ENCODE measurements at places on chromosomes 7 and 10.

GRCh38 chr7:80703272-80703671, 64.8 kb downstream of the CD36 start:
- no peak for DNase-seq

DNA sequence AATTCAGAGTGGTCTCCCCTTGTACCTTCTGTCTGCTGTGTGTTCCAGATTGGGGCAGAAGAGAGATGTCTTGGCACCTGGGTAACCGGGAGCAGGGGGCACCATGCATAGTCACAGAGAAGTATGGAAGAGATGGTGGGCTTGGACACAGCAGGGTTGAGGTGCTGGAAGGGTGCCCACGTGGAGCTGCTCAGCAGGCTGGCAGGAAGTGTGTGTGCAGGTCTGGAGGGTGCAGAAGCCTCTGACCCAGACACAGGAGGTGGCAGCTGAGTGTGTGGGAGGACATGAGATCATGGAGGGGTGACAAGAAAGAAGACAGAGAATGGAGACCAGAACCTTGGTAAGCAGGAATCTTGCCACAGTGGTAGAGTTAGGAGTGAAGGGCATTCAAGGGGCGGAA, 42.3 kb upstream of the DUSP5 start:
- no peak for DNase-seq

GRCh38 chr10:30987463-30987862, 44.2 kb downstream of the ZNF438 start:
- no peak for DNase-seq

DNA sequence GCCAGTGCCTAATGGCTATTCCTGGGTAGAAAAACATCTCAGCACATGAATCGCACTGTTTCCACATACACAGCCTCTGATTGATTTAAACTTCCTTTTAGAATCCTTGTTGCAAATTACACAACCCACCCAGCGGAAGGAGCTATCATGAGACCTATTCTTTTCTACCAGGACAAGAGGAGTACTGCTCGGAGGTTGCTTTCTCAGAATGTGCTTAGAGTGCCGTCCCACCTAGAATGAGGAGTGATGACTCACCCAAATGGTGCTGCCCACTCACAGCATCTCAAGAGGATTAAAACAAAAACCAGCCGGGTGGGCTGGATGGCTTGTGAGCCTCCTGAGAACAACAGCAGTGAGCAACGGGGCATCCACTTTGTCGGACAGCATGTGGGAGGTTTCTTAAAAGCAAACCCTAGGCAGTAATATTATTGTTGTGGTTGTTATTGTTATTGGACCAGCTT, 128.9 kb downstream of the DGKI start:
- DNase-seq: no peak

GRCh38 chr10:97781618-97782331, 10.0 kb upstream of the SFRP5 start:
- DNase-seq: no peak

GRCh38 chr7:155839461-155839860, 27.2 kb upstream of the SHH start:
- DNase-seq: no peak

DNA sequence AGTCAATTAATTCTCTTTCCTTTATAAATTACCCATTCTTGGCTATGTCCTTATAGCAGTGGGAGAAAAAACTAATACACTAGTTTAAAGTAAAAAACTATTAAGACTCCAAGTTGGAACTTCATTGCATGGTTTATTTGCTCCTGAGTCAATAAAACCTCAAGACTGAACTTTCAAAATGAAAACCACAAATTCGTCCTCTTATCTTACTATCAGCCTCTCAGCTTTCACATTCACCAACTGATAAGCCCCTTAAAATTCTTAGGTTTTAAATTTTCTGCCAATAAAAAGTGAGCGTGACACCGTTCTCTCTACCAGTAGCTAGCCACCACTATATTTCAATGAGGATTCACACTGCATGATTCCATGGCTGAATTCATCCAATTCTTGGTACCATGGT, 346.4 kb upstream of the NPSR1 start:
- DNase-seq: no peak

DNA sequence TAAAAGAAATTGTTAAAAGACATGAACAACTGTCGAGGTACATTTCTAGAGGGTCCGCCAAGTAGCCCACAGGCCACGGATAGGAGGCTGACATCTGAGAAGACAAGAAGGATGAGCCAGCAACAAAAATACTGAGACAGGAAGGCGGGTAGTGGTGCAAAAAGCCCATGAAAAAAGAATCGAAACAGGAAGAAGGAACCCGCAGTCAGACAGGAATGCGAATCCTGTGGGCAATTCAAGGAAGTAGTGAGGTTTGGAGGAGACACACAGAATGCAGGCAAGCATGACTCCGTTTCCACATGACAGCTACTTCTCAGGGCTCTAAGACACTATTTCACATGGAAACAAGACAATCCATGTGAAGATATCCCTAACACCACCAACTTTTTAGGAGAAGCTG, 125.2 kb downstream of the DOCK4 start:
- peak; percentile 52 for DNase-seq

GRCh38 chr10:42543840-42544372, 94.5 kb downstream of the ZNF33B start:
- DNase-seq: no peak

GRCh38 chr10:42932735-42933447, 144.0 kb upstream of the RET start:
- peak; percentile 49 for DNase-seq

GRCh38 chr10:7797582-7797981, 9.6 kb downstream of the ATP5F1C start:
- DNase-seq: no peak

- DNase-seq: no peak
These were observed 31.6 kb downstream of the ELAPOR2 start for GRCh38 chr7:87027900-87028299.

DNA sequence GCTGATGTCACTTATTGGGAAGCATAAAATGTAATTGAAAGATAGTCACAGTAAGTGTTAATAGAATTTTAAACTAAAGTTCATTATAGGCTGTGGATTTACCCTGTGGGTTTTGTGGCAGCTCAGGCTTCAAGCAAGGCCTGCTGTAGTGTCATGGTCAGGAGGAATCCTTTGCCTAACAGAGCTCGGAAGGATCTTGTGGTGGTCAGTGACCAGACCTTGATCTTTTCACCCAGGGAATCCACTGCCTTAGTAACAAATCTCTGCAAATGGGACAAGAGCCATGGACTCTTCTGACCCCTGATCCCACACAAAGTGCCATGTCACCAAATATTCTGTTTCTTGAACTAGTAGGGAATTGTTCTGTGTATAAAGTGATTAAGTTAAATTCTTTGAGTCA, 20.6 kb upstream of the HDAC9 start:
- no peak for DNase-seq

DNA sequence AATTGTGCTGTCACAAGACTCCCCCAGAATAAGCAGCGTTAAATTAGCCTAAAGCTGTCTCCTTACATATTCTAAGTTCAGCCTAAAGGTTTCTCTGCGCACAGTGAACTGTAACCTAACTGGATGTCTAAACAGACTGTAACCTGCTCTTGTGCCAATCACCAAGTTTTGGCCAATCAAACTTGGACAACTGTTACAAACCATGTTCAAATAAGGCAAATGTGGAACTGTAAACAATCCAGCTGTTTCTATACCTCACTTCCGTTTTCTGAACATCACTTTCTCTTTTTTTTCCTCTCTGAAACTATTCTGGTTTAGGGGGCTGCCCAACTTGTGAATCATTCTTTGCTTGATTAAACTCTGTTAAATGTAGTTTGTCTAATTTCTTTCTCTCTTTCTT, 252.2 kb upstream of the HABP2 start:
- DNase-seq: peak; percentile 8

GRCh38 chr7:16599860-16600259, 45.7 kb downstream of the ANKMY2 start:
- DNase-seq: no peak

DNA sequence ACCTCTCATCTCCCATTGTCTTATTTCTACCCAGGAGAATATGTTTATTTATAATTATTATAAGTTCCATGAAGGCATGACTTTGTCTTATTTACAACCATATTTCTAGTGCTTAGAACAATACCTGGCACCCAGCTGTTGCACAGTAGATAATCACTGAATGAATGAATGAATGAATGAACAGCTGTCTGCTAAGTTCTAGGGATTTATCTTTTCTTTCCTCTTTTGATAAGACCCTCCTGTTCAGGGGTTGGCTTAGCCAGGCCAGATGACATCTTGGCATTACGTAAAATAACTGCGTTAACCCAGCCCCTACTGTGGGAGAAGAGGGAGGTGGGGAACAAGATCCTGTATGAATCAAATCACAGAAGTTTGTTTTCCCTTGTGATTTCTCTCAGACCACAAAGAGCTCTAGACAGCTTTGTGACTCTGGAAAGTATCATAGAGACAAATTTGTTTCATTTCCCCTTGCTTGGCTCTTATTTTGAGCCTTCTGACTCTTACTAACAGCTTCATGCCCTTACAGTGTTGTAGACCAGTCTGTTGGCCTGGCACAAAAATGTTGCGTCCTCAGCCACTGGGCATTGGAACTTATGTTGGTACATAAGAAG, 8.4 kb downstream of the ZNF862 start:
- DNase-seq: no peak

GRCh38 chr10:29324220-29324841, 35.5 kb downstream of the LYZL1 start:
- no peak for DNase-seq

DNA sequence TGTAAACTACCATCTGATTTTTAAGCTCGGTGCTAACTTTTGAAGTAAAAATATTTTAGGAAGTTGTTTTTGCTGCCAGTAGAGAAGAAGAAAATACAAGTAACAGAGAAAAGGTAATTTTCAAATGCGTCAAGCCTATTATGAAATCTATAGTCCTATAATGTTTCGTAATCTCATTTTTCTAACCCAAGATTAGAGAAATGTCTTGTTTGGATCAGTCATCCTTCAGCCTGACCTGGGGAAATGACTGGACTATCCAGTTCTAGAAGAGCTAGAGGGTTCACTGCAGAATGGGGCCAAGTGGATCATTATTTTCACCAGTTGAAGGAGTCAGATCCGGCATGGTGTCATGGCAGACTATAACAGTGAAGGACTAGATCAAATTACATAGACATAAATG, 62.7 kb upstream of the FGL2 start:
- DNase-seq: no peak

DNA sequence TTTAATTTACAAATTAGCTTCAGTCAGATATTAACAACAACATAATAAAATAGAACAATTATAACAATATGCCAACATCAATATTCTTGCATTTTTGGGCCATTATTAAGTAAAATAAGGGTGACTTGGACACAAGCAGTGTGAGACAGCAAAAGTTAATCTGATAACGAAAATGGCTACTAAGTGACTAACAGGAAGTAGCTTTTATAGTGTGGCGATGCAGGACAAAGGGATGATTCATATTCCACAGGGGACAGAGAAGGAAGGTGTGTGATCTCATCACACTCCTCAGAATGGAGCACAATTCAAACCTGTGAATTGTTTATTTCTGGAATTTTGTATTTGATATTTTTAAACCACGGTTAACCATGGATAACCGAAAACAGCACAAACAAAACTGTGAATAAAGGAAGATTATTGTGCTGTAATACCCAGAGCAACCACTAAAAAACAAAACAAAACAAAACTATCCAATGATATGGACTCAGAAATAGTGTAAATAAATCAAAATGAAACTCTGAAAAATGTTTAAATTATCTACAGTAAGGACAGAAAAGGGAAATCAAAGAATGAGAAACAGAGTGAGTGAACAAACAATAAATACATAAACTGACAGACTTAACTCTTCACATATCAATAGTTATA, 66.9 kb upstream of the TFEC start:
- DNase-seq: no peak

DNA sequence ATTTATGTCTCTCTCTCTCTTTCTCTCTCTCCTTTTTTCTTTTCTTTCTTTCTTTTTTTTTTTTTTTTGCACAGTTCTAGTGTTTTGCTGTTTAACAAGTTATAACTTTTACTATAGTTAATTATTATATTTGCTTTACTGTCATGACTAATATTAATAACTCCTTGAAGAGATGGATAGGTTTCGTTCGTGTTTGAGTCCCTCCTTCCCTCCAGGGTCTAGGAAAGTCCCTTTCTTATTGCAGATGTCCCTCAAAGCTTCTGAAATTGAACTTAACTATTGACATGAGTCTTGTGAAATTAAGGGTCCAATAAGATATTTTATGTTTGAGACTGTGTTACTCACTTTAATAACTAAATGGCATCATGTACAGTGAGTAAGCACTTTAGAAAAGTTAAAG, 131.4 kb downstream of the PLXDC2 start:
- no peak for DNase-seq

DNA sequence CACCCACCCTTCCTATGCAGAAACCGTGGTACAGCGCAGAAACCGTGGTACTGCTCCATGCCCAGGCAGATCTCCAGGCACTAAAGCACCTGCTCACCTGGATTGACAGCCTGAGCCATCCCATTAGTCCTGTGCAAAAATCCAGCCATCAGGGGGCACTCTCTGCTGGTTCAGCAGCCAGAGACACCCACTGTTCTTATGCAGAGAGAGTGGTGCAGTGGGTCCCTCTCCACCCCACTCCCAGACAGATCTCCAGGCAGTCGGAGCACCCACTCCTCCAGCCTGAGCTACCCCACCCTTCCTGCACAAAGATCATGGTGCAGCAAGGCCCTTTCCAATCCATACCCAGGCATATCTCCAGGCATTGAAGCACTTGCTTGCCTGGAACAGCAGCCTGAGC, 219.8 kb downstream of the CTNNA3 start:
- DNase-seq: no peak

GRCh38 chr10:71736570-71736952, 17.0 kb upstream of the C10orf105 start:
- DNase-seq: no peak

- DNase-seq: no peak
These were observed 153.7 kb downstream of the DOCK4 start for GRCh38 chr7:112052498-112052897.

- DNase-seq: no peak
These were observed 49.9 kb downstream of the PITRM1 start for GRCh38 chr10:3122486-3123205.

- DNase-seq: no peak
These were observed 235.0 kb downstream of the PAXIP1 start for GRCh38 chr7:154767821-154768415.

GRCh38 chr10:4102802-4103344, 317.9 kb upstream of the KLF6 start:
- DNase-seq: no peak

DNA sequence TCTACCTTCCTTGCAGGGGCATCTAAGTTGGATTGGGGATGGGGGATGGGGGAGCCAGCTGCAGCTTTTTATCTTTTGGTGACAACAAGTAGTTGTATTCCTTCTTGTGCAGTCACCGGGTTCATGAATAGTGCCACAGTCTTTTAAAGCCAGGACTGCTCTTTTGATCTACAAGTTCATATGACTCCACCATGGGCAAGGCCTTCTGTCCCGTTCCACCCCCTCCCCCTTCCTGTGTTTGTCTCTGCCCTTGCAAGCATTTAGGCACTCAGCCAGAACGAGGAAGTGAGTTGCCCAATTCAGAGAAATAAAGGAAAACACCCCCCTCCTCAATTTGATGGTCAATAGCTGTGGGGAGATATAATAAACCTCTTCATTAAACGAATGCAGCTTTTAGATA, 44.8 kb upstream of the EGR2 start:
- no peak for DNase-seq
